Brain microvascular endothelial cell (primary cell): ENCODE measurements at places on chromosomes 6 and 20.

DNA sequence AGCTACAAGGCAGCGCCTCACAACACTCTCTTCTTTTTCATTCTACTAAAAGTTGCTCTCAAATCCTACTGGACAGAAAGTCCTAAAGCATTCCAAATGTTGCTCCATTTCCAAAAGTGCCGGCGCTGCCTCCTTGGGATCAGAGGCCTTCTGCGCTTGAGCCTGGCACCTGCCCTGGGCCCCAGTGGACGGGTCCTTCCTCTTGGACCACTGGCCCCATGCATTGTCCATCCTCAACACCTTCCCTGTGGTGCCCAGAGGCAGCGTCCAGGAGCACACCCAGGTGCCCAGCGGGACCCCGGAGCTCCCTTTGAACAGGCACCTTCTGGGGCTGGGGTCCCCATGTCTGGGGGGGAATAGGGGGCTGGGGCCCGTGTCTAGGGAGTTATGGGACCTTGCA lies 205.2 kb downstream of the ERMARD start:
- no peak for DNase-seq

DNA sequence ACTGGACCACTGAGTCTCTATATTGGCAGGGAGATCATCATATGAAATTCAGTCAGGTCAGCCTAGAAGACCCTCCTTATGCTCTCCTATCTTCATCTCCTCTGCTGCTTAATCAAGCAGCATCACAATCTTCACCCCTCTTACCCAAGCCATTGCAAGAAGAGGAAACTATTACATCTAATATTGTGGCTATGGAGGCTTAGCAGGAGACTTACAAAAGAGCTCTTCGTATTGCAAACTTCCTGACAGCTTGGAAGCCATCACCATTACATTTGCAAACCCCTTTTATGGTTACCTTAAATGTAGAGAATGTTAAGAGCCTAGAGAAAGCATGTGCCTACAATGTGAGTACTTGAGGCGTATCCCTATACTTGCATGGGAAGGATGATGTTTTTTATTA lies 87.2 kb upstream of the STXBP5 start:
- DNase-seq = no peak

DNA sequence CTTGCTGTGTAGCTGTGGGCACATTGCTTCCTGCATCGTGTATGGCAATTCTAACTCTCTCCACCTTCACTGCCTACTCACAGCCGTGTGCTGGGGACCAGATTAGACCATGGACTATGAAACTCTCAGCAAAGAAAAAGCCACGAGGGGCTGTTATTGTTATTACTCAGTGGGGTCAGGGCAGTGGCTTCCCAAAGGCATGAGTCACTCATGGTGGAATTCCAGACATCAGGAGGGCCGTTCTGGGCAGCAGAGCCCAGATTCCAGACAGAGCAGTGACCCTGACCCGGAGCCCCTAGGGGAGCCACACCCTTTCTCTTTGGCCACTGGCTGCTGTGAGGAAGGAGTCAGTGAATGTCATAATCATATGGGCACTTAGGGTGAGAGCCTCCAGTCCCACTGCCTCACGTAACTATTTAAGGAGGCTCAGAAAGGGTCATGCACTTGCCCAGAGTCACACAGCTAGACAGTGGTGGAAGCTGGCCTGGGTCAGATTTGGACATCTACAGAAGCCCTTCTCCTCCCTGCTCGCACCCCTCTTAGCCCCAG lies 22.2 kb upstream of the CCN5 start:
- DNase-seq = peak; percentile 96

GRCh38 chr6:3623451-3624249 lies 127.9 kb downstream of the PXDC1 start:
- peak; percentile 8 for DNase-seq

DNA sequence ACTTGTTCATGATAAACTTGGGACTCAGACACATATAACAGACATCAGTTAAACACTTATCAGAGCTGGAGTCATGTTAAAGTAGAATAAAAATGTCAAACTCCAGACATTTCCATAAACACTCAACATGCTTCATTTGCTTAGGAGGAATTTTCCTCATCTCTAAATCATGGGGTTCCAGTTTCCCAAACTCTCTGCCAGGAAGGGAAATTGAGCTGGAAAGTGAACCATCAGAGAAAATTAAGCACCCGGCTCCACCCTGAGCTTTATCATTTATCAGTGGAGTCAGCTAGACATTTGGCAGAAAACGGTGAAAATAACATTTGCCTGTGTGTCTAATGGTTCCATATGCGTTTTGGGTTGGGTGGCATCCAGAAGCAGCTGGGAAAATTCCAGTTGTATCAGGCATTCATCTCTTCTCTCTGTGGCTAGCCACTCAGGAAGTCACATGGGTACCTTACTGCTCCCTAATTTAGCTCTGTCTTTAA lies 25.3 kb upstream of the ZNFX1 start:
- no peak for DNase-seq

GRCh38 chr6:84728602-84729001 lies 35.8 kb downstream of the TBX18 start:
- DNase-seq = peak; percentile 14

DNA sequence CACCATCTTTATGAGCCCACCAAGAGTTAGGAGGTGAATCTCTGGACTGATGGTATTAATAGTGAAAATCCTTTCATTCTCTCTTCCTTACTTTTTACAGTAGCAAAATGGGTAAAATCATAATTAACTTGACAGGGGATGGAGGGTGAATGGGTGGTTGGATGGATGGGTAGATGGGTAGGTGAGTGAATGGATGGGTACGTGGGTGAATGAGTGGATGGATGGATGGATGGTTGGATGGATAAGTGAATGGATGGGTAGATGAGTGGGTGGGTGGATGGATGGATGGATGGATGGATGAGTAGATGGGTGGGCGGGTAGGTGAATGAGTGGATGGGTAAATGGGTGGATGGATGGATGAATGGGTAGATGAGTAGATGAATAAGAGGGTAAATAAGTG lies 63.2 kb downstream of the BMP7 start:
- no peak for DNase-seq

- DNase-seq = no peak
Measured at GRCh38 chr6:25462235-25462897, 183.2 kb downstream of the CARMIL1 start.

GRCh38 chr20:61042506-61043385 lies 209.3 kb upstream of the CDH4 start:
- no peak for DNase-seq

DNA sequence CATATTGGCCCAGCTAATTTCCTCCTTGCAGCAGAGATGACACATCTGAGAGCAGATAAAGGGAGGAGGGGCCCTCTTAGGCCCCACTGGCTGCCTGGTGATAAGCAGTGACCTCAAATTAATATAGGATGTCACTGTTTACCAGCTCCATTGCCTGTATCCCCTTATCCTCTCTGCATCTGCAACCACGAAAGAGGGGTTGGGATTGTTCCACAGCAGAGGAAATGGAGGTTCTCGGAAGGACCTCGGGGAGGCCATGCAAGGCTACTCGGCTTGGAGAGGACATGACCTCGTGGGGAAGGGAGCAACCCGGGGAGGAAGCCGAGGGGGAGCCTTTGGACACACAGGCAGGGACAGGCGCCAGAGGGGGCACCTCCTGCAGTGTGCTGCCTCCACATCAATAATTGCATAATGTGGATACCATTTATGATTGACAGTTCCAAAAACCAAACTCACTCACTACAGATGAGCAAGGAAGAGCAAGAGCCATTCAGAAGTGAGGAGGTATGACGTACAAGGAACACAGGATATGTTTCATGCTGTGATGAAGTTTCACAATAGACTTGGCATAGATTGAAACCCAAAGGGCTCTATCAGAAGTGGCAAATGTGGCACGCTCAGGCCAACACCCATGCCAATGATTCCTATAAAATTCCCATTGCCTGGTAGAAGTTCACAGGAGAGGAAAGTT lies 177.2 kb upstream of the RNF24 start:
- peak; percentile 7 for DNase-seq

- DNase-seq = no peak
Measured at GRCh38 chr6:95321126-95321525, 256.2 kb upstream of the MANEA start.

GRCh38 chr20:54598352-54598751 lies 123.0 kb downstream of the DOK5 start:
- no peak for DNase-seq

DNA sequence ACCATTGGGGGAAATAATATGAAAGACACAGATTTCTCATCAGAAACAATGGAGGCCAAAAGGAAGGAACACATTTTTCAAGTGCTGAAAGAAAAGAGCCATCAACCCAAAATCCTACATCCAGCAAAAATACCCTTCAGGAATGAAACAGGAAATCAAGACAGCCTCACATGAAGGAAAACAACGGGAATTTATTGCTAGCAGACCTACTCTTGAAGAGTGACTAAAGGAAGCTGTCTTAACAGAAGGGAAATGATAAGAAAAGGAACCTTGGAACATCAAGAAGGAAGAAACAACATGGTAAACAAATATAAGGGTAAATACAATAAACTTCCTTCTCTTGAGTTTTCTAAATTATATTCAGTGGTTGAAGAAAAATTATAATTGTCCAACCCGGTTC lies 44.2 kb downstream of the RNF24 start:
- DNase-seq = no peak

DNA sequence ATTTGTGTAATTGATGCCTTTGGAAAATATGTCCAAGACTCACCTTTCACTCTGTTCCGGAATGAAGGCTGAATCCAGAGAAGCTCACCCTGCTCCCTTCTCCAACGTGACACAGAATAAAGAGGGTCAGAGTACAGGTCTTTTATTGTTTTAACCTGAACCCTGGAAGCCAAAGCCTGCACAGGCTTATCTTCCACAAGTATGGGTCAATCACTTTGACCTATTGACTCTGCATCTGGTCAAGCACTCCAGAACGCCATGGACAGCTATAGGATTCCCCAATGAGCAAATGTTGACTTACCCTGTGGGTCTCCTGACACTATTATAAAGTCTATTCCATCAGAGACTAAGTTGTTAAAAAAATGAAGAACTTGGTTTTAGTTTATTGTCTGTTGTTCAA lies 158.4 kb upstream of the MYLIP start:
- no peak for DNase-seq

GRCh38 chr20:37524859-37525708 lies 2.6 kb downstream of the BLCAP start:
- DNase-seq = no peak

GRCh38 chr6:35049156-35049735 lies 91.9 kb downstream of the TCP11 start:
- no peak for DNase-seq

DNA sequence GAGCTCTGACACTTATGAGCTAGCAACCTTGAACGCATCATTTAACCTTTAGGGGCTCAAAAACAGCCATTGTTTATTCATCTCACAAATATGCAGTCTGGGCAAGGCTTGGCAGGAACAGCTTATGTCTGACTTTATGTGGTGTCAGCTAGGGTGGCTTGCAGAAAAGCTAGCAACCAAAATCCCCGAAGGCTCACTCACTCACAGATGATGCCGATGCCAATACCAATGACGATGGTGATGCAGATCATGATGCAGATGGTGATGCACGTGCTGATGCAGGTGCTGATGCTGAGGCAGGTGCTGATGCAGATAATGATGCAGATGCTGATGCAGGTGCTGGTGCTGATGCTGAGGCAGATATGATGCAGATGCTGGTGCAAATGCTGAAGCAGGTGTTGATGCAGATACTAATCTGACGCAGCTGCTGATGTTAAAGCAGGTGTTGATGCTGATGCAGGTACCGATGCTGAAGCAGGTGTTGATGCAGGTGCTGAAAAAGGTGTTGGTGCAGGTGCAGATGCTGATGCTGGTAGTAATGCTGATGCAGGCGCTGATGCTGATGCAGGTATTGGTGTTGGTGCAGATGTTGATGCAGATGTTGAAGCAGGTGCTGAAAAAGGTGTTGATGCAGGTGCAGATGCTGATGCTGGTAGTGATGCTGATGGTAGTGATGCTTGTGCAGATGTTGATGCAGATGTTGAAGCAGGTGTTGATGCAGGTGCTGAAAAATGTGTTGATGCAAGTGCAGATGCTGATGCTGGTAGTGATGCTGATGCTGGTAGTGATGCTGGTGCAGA lies 195.6 kb downstream of the NFATC2 start:
- DNase-seq = peak; percentile 81

- no peak for DNase-seq
Measured at GRCh38 chr20:54305421-54305820, 97.5 kb downstream of the PFDN4 start.

- DNase-seq = peak; percentile 94
Measured at GRCh38 chr6:27684264-27685211, 211.6 kb upstream of the ZNF184 start.

DNA sequence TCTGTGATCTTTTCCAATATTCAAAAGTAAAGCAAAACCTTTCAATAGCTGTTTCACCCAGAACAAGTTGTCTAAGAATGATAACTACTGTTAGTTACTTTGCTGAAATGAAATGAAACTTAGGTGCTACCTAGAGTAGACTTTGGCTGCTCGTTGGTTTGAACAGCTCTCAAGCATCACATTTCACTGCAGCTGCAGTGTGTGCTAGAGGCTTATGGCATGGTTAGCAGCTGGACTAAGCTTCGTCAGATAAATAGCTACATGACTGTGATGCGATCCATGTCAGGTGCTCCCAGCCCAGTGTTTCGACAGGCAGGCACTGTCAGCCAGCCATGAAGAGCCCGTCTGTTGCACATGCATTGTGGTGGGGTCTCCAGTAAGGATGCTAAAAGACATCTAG lies 201.1 kb downstream of the TFAP2B start:
- DNase-seq = no peak

GRCh38 chr6:25056130-25056529 lies 120.4 kb upstream of the RIPOR2 start:
- no peak for DNase-seq

GRCh38 chr6:102417368-102417998 lies 1024.0 kb downstream of the GRIK2 start:
- no peak for DNase-seq

- no peak for DNase-seq
Measured at GRCh38 chr20:52675375-52675774, 296.8 kb upstream of the TSHZ2 start.

GRCh38 chr20:9838378-9839295 lies at the start of gene PAK5:
PAK5 (minus strand) TSS chr20:9839076; CDS start chr20:9644328, 194,748 bp downstream.
- peak; percentile 18 for DNase-seq

DNA sequence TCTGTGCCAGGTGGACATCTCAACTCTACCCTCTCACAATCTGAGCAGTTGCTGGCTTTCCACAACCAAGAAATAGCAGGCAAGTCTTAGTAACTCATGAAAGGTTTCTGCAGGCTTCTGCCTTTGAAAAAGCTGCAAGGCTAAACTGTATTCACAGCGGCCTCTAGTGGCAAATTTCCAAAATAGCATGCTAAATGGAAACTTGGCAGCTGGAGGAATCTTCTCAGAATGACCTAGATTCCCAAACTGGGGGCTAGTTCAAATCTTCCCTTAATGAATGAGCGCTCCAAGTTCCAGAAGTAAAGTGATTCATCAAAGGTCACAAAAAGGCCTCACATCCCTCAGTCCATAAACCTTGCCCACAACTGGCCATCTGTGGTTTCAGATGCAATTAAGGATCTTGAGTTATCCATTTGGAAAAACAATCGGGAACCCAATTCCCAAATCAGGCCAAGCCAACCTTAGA lies 11.9 kb upstream of the CPNE5 start:
- DNase-seq = peak; percentile 71

DNA sequence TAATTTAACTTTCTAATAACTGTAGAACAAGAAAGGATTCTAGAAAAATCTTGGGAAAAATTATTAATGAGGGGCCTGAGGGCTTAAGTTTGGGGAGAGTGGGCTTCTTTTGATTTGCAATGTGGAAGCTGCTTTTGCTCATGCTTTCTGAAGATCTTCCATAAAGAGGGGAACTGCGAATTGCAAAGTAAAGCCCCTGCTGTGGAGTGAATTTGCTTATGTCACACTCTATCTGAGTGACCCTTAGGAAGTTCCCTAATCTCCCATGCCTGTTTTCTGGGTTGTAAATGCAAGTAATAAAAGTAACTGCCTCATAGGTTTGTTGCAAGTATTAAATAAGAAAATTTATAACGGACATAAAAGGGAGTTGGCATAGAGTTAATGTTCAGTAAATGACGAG lies 301.2 kb downstream of the PLCB1 start:
- no peak for DNase-seq
